ENCODE measurements at places on chromosomes 3 and 15.

DNA sequence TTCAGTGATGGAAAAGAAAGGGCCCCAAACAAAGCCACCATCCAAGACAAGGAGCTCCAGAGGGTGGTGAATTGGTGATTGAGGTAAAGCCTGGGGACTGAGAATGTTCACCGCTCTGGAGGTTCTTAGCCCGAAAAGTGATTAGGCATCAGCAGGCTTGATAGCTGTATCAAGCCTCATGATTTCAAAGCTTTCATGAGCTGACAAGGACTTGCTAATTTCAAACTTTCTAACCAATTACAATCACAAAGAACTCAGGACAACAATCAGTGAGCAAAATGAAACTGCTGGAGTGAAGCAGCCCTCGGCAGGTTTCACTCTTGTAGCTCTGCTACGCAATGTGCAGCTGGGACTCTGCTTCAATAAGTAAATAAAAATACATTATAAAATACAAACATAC is 391.3 kb downstream of the TIGIT start:
- DNase-seq: no peak

DNA sequence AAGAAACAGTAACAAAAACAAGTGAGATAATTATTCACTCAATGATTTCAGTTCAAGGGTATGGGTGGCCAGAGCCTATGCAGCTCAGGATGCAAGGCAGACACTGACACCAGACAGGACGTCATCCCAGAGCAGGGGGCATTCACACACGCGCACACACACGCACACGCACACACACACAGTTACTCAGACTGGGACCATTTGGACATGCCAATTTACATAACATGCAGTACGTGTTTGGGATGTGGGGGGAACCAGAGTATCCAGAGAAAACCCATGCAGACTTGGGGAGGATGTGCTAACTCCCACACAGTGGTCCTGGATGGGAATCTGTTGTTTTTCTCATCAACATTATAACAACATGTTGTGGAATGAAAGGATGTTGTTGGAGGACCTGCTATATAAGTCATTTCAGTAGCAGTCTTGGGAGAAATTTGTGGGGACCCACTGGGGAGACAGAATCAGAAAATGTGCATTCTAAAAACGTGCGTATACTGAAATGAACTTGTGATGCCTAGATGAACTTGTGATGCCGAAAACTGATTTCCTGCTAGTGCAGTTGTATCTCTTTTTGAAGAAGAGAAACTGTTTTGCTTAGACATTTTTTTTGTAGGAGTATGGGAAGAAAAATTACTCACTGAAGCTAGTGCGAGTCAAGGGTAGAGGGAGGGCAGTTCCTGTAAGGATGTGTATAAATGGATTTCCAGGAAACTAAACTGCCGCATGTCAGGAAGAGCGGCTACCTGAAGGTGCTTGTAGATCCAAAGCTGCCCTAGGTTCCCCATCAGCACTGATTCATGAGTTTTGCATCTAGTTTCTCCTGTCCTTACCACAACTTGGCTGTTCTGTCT is 25.2 kb downstream of the CD200 start:
- no peak for DNase-seq

DNA sequence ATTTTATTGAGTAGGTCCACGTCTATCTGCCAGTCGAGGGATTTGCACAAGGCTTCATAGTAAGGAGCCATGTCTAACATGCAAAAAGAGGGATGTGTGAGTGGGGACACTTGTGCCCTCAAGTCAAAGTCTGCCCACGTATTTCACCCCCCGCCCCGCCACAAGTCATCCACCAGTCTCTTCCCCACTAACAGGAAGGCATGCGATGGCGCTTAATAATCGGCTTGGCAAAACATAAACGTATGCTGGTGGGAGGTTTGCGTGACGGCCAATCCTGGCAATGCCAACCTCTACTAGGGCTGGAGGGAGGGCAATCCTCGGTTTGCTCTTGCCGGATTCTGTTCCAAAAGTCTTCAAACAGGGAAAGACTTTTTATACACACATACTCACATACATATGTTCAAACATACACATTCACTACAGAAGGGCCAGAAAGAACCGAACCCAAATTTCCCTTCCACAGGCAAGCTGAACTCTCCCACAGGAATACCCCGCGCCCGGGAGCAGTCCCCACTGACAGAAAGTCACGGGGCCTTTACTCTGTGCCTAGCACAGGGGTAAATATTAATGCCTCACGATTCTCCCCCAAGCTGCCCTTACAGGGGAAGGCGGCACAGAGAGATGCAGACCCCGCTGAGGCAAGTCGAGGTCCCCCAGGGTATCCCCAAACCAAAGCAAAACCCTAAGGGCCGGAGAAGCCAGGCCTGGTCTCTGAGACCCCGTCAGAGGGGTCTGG is 675 bp downstream of the PSMD6 start:
- no peak for DNase-seq

GRCh38 chr15:47820747-47821319 is 103.5 kb downstream of the SEMA6D start:
- DNase-seq: no peak

GRCh38 chr3:9062570-9062969 is 99.3 kb upstream of the RAD18 start:
- no peak for DNase-seq

Measured in activated T-helper 1 cell treated with anti-CD3 and anti-CD28 coated beads, Interleukin-2, amount 50 U/mL, for 16 hours (primary cell).